ENCODE measurements at places on chromosomes 3 and 15. TPM values are rescaled to one million over a fixed set of nuclear protein-coding genes. Genes with fewer than 3 reads are reported as not detected.

GRCh38 chr3:119588112-119588511 is 8.8 kb downstream of the ADPRH start:
- H3K4me3 ChIP-seq: no peak overlapping the region
- H3K27me3 ChIP-seq: peaks cover 7% of the 10 kb centered on the region
- no peak for DNase-seq
- no peak overlapping the region for H3K27ac ChIP-seq
- peaks cover 1% of the 10 kb centered on the region for H3K36me3 ChIP-seq

- DNase-seq: no peak
- peaks cover 18% of the 10 kb centered on the region for H3K27me3 ChIP-seq
- no peaks in the 10 kb centered on the region for H3K36me3 ChIP-seq
- H3K27ac ChIP-seq: no peak overlapping the region
- no peak overlapping the region for H3K4me3 ChIP-seq
These were observed 41.1 kb upstream of the CTSH start for GRCh38 chr15:78985859-78986475.

DNA sequence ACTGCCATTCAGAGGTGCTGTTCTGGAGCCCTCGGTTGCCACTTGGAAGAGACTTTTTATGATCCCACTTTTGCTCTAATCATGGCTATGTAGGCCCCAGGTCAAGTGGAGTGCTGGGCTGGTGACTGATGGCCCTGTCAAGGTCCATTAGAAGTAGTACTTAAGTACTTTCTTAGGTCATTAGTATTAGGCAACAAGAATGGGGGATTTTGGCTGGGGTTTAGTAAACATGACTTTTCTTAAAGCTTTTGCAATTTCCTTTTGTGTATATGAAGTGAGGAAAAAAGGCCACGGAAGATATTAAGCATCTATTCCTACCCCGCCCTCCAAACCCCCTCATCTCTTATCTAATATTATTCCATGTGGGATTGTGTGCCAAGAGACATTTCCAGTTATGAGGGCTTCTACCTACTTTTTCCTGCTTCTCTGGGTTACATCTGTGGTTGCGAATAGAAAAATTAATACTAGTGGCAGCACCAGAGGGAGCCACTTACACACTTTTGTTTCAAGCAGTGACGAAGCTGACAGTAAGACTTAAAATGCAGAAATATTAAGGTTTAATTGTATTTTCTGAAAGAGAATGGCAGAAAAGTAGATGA is 13.9 kb downstream of the NLGN1 start:
- H3K27me3 ChIP-seq: no peaks in the 10 kb centered on the region
- H3K4me1 ChIP-seq: peaks cover 12% of the 10 kb centered on the region
- H3K36me3 ChIP-seq: no peaks in the 10 kb centered on the region

The NEK10 gene
- 3.3 TPM for total RNA-seq

The ALS2CL gene
- total RNA-seq: 3.7 TPM

DNA sequence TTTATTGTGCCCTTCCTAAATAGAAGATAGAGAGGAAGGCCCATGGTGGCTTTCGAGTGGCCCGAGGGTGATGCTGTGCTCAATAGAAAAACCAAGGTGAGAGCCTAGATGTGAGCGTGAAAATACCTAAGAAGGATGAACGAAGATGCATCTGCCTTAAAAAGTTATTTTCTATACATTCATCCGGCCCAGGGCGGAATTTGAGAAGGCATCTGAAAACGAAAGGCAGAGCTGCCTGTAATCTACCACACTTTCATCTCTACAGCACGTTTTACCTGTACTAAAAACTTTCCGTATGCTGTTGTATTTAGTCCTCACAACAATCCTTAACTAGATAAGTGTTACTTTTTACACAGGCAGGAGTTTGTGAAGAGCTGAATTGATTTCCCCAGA is 1.4 kb downstream of the DUT start:
- no peak for DNase-seq
- peak overlapping the region; percentile 98 for H3K4me3 ChIP-seq
- peak overlapping the region; percentile 67 for H3K27ac ChIP-seq
- H3K36me3 ChIP-seq: peaks cover 6% of the 10 kb centered on the region

The CLDN16 gene
- total RNA-seq: 0.31 TPM

The GOLGA8Q gene
- total RNA-seq: not detected

GRCh38 chr3:108420926-108421325 is 89.5 kb downstream of the MYH15 start:
- H3K27me3 ChIP-seq: no peaks in the 10 kb centered on the region
- H3K4me1 ChIP-seq: no peaks in the 10 kb centered on the region
- H3K27ac ChIP-seq: no peak overlapping the region
- H3K36me3 ChIP-seq: no peaks in the 10 kb centered on the region

- H3K4me3 ChIP-seq: no peak overlapping the region
- H3K27ac ChIP-seq: no peak overlapping the region
- no peak for DNase-seq
- peaks cover 20% of the 10 kb centered on the region for H3K4me1 ChIP-seq
- H3K27me3 ChIP-seq: no peaks in the 10 kb centered on the region
These were observed 30.0 kb downstream of the SHQ1 start for GRCh38 chr3:72818092-72818773.

DNA sequence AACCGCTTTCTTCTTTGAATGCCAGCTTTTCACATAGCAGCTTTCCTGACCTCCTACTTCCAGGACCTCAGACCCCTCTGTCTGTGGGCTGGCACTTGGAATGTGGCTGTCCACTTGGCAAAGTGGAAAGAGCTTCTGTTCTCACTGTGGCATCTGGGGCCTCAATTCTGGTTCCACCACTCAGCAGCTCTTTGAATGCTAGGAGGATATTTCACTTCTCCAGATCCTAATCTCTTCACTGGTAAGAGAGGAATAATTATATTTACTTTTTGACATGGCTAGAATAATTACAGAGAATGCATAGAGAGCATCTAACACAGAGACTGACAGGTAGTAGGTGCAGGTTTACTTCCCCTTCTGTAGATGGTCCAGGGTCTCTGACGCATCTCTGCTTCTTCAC is 405.9 kb downstream of the LPP start:
- no peak for DNase-seq
- H3K27ac ChIP-seq: no peak overlapping the region
- H3K4me3 ChIP-seq: no peak overlapping the region
- H3K27me3 ChIP-seq: peaks cover 23% of the 10 kb centered on the region
- no peaks in the 10 kb centered on the region for H3K4me1 ChIP-seq
- no peaks in the 10 kb centered on the region for H3K36me3 ChIP-seq

The MCTP2 gene
- 5.4 TPM for total RNA-seq

The TRNT1 gene
- 26.5 TPM for total RNA-seq

- H3K27ac ChIP-seq: peak overlapping the region; percentile 51
- H3K27me3 ChIP-seq: peaks cover 58% of the 10 kb centered on the region
- H3K4me1 ChIP-seq: peaks cover 46% of the 10 kb centered on the region
- DNase-seq: no peak
- peak overlapping the region; percentile 72 for H3K4me3 ChIP-seq
- no peaks in the 10 kb centered on the region for H3K36me3 ChIP-seq
These were observed 1.0 kb upstream of the DLL4 start for GRCh38 chr15:40927873-40928806.

DNA sequence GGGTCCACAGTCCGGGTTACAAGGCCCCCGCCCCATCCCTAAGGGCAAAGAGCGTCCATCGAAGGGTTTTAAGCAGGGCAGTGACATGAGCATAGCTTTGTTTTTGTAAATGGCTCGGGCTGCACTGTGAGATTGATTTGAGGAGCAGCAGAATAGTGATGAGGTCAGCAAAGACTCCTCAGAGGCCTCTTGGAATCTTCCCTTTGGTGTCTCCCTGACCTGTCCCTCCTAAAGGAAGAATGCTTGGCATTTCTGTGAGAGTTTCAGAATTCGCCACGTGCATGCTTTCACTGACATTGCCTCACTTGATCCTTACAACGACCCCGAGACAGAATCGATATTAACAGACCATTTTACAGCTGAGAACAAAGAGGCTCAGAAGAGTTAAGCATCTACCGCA is 20.3 kb downstream of the LAMP3 start:
- H3K27ac ChIP-seq: peak overlapping the region; percentile 9
- H3K36me3 ChIP-seq: no peaks in the 10 kb centered on the region
- no peak for DNase-seq

The KBTBD12 gene
- total RNA-seq: 0.29 TPM

- no peak overlapping the region for H3K4me3 ChIP-seq
- H3K36me3 ChIP-seq: peaks cover 3% of the 10 kb centered on the region
- no peak for DNase-seq
- no peaks in the 10 kb centered on the region for H3K4me1 ChIP-seq
These were observed 48.2 kb downstream of the ANO10 start for GRCh38 chr3:43573576-43573975.

GRCh38 chr15:40182358-40183029 is 21.6 kb downstream of the BUB1B start:
- no peak overlapping the region for H3K27ac ChIP-seq
- no peak for DNase-seq
- H3K27me3 ChIP-seq: no peaks in the 10 kb centered on the region
- H3K4me3 ChIP-seq: no peak overlapping the region
- peaks cover 5% of the 10 kb centered on the region for H3K36me3 ChIP-seq
- H3K4me1 ChIP-seq: no peaks in the 10 kb centered on the region

DNA sequence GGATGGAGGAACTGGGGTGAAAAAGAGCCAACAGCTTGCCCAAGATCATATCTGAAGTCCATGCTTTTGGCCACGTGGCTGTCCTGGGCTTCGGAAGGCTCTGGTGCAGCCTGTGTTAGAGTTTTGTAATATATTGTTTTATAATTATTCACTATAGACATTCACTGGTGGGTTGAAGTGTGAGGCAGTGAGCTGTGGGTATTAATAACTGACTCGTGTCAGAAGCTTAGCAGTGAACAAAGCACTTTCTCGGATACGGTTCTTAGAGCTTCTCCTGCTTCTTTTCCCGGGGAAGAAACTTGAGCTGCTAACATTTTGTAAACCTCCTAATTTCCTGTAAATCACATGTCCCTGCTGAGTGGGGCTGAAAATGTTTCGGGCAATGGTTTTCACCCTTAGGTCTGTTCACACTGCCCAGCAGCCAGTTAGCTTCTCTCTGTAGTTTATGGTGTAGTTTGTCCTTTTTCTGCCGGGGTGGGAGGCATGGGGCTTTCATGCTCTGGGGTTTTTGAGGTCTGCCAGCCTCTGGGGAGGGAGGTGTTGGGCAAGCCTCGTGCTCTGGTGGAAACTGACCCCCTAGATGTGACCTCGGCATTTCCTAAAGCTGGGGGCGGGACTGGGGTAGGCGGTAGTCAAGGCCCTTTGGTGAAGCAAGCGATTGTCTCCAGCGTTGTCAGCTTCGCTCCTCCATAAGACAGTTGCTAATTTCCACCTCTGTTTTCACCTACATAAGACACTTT is 1.7 kb downstream of the MRAS start:
- peaks cover 5% of the 10 kb centered on the region for H3K27me3 ChIP-seq
- H3K27ac ChIP-seq: no peak overlapping the region
- peaks cover 7% of the 10 kb centered on the region for H3K4me1 ChIP-seq
- H3K36me3 ChIP-seq: peaks cover 1% of the 10 kb centered on the region
- peak overlapping the region; percentile 82 for H3K4me3 ChIP-seq

All from progenitor cell of endocrine pancreas (in vitro differentiated cells).